ENCODE measurements at places on chromosomes 12 and 14.

DNA sequence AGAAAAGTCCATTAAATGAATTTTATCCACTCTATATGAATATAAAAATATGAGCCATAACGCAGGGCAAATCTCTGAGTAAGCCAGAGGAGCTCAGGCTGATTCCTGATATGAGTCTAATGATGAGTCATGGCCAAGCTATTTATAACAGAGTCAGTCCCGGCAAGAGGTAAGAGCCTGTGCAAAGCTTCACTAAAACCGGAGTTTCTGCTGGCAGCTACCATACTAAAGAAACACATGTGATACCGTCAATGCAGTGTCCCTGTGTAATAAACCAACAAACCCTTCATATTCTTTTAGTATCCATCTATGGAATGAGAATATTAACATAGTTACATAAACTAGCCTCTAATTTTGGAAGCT lies 319.4 kb downstream of the KCNC2 start:
- DNase-seq, result no peak

GRCh38 chr14:67852926-67853604 lies 33.5 kb downstream of the RAD51B start:
- DNase-seq, result no peak

GRCh38 chr14:98945611-98946570 lies 326.1 kb downstream of the BCL11B start:
- no peak for DNase-seq

DNA sequence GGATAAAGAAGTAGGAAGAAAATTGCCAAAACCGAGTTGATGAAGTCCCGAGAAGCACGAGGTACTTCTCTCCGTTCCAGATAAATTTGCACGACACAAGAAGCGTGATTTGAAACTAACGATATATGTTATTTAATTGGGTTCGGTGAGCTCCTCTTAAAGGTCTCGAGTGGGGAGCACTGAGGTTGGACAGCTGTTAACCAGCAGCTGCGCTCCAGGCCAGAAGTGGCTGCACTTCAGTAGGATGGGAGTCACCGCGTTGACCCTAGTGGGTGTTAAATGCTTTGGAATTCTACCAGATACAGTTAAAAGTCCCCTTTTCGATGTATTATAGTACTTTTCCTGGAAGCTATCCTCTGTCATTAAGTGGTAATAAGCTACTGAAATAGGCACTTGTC lies 953 bp upstream of the DCAF5 start:
- no peak for DNase-seq

- no peak for DNase-seq
Observed at GRCh38 chr12:32301216-32301615, 98.1 kb upstream of the FGD4 start.

DNA sequence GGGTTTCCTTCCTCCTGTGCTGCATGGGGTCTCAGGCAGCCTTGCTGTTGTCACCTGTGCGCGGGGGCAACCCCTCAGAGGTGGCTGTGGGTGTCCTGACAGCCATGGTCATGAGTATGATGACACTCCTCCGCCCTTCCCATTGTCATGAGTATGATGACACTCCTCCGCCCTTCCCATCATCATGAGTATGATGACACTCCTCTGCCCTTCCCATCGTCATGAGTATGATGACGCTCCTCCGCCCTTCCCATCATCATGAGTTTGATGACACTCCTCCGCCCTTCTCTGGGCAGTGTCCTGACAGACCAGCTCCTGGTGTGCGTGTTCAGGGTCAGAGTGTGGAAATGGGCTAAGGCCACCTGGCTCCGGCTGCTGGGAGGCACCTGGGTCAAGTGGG lies 40.0 kb downstream of the FBRSL1 start:
- no peak for DNase-seq

GRCh38 chr12:48286665-48287064 lies 64.1 kb downstream of the ZNF641 start:
- DNase-seq, result no peak

DNA sequence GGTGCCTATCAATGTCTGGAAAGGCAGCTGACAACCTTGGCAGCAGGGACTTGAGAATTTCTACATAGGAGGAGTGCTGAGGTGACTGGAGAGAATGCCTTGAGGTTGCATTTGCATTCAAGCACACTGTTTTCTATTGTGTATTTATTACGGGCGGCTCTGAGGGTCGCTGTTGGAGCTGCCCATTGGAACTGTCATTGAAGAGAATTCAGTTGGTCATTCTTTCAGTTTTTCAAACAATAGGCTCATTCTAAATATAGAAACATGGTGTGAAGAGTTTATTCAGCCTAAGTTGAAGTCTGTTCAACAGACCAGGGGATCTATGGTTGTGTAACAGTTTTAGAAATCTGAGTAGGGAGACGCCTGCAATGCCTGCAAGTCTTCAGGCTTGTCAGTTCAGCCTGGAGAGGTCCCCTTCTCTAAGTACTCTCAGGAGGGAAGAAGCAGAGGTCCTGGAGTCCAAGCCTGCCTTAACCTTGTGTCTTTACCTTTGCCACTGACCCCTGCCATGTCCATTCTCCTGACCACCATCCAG lies 9.8 kb upstream of the ABHD12B start:
- no peak for DNase-seq

- DNase-seq, result no peak
Observed at GRCh38 chr14:30813216-30813615, 61.1 kb upstream of the COCH start.

- no peak for DNase-seq
Observed at GRCh38 chr12:11746024-11746771, 96.7 kb downstream of the ETV6 start.

DNA sequence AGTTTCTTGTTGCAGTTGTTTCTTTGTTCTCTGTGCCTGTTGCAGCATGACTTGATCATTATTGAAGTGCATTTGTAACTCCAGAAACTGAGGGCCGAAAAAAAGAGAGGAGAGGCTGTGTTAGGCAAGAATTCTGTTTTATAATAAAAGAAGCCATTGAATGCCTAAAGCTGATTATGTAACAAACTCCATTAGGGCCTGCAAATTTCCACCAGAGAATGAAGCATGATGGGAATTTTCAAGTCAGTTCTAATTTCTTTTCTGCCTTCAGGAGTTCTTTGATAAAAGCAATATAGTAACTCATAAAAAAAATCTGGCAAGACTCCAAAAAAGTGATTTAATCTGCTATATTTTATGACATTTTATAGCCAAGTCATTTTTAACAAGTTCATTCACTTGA lies 156.7 kb upstream of the RASSF8 start:
- DNase-seq, result no peak

- no peak for DNase-seq
Observed at GRCh38 chr14:102655137-102655536, 62.7 kb downstream of the RCOR1 start.

DNA sequence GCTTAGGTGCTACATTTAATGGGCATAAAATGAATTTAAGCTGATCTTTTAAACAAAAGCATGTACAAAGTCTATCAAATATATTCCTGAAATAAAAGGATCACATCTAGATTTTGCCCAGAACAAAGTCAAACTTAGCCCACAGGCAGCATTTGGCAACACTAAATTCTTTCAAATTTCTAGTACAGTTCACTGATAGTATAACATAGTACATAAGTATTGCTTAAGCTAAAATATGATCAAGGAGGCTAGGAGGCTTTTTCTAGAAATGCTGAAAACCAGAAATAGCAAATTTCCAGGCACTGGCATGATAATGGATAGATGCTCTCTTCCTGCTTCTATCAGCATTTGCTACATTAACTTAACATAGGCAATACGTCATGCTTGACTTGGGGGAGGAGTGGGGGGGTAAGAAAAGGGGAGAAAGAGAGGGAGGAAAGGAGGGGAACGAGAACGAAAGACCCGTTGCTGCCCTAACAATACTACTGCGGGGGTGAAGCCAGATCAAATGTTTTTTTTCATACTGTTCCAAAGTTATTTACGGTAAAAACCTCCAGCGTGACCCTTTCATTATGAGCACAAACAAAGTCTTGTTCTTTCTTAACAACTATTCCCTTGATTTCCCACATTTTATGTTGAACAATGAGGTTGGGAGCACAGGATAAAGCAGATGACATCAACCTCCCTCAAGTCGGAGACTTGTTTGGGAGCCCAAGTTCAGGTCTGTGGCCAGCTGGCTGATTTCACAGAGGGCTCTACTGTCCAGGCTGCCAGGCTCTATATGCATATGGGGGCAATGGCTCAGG lies 10.6 kb downstream of the TMED10 start:
- no peak for DNase-seq

DNA sequence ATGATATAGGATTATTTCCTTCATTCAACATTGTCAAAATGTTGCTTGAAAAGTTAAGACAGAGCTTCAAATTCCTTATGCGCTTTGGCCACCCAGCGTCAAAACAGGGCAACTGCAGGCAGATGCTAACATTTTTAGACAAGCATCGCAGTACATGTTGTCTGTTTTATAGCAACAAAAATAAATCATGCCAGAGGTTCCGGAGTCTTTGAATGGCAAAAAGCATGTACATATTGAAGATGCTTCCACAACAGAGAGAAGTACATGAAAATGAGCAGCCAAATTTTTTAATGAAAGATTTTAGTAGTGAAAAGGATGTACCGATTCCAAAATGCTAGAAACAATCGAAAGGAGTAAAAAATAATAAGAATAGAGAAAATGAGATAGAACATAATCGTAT lies 49.8 kb upstream of the USP15 start:
- DNase-seq, result no peak

- no peak for DNase-seq
Observed at GRCh38 chr14:75515629-75515996, 6.7 kb upstream of the BATF start.
